Stromal cell of bone marrow (primary cell): ENCODE measurements at places on chromosomes 12 and 14.

DNA sequence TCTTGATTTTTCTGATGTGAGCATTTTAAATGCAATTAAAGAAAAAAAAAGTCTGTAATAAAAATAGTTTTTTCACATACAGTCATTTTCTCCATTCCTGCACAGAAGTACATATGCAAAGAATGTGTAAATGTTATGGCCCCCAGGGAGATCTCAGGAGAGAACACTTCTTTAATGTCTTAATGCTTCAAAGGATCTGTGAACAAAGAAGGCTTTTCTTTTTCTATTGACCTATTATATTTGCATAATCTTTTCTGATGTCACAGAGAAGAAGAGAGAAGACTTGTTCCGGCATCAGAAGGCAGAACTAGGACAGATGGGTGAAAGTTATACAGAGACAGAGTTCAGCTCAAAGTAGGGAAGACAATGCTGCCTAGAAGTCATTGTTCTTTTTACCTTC, 413.5 kb upstream of the STXBP6 start:
- DNase-seq = no peak

DNA sequence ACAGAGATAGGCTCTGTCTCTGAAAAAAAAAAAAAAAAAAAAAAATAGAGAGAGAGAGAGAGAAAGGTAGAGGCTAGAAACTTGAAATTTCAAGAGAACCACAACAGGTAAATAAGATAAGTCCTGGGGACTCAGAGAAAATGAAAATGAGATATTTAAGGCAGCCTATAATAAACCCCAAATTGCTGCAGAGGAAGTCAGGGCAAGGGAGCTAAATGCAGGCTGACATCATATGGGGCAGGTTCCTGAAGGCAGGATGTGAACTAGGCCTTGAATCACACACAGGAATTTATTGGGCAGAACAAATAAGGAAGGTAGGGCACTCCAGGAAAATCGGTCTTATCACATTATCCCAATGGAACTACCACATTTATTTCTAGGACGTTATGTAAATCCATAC, 54.9 kb upstream of the NUDT4 start:
- DNase-seq = no peak

DNA sequence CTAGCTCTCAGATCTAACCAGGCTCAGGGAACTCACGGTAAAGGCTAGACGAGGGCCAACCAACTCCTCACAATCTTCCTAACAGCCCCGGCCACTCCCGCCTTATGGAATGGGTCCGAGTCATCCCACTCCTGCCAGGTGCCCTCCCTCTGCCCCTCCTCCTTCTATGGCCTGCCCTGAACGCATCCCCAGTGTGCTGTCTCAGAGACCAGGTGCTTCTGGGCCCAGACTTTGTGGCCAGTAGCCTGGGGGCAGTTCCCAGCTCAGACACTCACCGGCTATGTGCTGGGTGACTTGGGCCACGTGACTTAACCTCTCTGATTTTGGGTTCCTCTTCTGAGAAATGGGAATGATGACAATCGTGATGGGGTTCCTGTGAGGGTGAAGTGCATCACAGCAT, 22.5 kb downstream of the PAPLN start:
- DNase-seq = no peak

GRCh38 chr14:50039734-50040400, 76.5 kb downstream of the VCPKMT start:
- DNase-seq = no peak

- DNase-seq = no peak
Observed at GRCh38 chr12:54024581-54025305, 3.5 kb upstream of the HOXC6 start.

DNA sequence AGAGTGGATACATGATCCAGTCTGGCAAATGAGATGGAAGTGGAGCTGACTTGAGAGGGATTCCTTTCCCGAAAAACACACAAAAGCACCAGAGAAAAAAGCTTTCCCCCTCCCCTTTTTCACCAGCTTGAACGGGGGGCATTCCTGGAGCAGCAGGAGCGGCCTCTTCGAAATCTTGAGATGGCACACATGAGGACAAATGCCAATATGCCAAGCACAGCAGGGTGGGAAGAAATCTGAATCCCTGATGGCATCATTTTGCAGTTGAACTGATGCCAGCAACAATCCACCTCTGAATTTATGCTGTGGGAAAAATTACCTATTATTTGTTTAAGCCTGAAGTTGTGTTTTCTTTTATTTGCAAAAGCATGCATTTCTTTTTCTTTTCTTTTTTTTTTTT, 29.7 kb upstream of the BICD1 start:
- no peak for DNase-seq

DNA sequence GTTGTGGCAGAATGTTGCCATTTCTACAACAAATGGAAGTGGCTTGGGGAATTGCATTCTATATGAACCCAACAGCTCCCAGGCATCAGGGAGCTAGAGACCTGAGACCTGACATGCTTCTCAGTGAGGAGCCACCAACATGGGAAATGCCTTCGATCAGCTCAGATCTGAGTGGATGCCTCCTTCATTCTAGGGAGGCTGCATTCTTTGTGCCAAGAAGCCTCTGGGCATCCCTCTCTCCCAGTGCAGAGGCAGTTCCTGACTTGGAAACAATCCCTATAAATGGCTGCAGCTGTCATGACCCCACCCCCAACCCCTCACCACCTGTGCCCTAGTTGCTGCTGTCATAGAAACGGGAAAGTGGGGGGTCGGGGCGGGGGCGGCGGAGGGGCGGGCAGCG, 196.3 kb downstream of the PPM1H start:
- DNase-seq = no peak

- DNase-seq = no peak
Observed at GRCh38 chr12:31337952-31338351, 12.0 kb upstream of the SINHCAF start.

- DNase-seq = no peak
Observed at GRCh38 chr12:52929538-52929937, 19.4 kb upstream of the KRT18 start.

- no peak for DNase-seq
Observed at GRCh38 chr12:19075711-19076340, 53.7 kb upstream of the PLEKHA5 start.

DNA sequence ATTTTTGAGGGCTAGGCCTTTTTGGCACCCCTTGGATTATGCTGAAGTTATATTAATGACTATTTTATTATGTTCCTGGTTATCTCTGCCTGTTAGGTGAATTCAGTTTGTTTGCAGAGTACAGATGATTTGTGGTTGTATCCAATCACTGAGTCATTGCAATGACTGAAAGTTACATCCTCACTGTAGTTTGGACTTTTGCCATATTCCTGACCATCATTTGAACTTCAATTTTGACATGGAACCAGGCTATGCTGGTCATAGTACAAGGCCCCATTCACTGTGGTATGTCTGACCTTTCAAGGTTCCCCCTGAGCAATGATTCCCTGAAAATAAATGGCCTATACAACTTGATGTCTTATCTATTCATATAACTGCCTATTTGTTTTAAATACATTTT, 621.0 kb downstream of the CCER1 start:
- DNase-seq = peak; percentile 45
